ENCODE measurements at places on chromosomes 6 and 20. TPM values are rescaled to one million over a fixed set of nuclear protein-coding genes. Genes with fewer than 3 reads are reported as not detected.

Gene C20orf204
- total RNA-seq: 1.0 TPM

Gene RIPOR3
- 6.7 TPM for total RNA-seq

DNA sequence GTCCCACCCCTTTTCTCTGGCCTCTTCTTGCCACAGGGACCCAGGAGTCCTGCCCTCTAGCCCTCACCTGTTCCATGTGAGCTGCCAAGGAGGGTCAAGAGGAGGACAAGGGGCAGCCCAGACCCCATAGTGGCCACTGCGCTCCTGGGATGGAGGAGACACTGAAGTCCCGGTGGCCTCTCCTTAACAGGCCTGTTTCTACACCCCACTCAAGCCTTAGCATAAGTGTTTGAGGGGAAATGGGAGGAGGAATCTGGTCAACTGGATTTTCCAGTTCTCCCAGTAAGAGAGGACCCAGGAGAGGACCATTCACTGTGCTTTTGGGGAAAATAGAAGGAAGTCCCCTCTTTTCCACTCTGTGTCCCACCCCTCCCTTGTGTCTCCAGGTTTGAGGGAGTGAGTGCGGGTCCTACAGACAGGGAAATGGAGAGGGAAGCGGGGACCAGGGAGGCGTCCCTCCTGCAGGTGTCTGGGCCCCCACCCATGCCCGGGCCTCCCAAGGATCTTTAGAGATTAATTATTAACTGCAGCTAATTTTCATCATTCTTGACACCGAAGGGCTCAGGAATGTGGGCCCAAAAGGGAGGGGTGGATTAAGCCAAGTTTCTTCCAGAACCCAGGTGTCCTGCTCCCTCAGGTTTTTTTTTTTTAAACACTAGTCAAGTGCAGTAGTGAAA lies at the start of gene SFTA2:
Gene SFTA2, minus strand, starts transcription at position 202 of the 677 bp plus-strand sequence. Its CDS starts 74 bp downstream, at position 128.
- DNase-seq: no peak

DNA sequence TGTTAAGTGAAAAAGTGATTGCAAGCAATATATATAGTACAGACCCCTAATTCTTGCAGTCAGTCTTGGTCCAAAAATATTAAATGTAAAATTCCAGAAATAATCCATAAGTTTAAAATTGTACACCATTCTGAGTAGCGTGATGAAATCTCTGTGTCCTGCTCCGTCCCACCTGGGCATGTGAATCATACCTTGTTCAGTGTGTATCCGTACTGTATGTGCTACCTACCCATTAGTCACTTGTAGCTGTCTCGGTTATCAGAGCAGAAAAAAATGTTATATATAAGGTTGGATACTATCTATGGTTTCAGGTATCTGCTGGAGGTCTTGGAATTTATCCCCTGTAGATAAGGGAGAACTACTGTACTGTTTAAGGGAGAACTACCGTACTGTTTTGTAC lies 16.3 kb downstream of the IRAK1BP1 start:
- no peak for DNase-seq

GRCh38 chr20:23629017-23629541 lies 8.7 kb downstream of the CST3 start:
- peak; percentile 75 for DNase-seq

- DNase-seq: peak; percentile 92
These were observed 9.2 kb downstream of the FOXS1 start for GRCh38 chr20:31835977-31836852.

DNA sequence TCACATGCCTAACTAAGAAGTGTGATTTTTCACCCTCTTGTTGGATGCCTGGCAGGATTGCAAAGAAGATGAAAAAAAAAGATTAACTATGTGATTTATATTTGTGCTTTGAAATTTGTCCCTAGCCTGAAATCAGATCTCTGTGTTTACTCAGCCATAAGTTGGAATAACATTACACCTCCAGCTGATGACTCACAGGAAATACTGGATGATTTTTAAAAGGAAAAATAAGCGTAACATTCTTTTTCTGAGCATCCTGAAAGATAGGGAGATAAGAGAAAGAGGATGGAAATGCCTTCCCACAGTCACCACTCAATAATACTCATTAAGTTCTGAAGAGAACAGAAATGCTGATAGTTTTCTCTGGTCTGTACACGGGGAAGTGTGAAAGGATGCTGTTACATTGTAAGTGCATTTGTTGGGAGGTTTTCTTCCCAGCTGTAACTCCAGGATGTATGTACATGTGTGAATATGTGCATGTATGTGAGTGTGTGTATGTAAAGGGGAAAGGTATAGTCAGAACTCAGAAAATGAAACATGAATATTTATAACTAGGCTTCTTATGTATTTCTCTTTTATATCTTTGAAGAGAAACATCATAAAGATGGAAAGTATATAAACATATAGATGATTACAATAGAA lies 37.4 kb upstream of the RIPPLY2 start:
- no peak for DNase-seq

GRCh38 chr6:38974389-38975151 lies 74.0 kb upstream of the GLP1R start:
- no peak for DNase-seq

DNA sequence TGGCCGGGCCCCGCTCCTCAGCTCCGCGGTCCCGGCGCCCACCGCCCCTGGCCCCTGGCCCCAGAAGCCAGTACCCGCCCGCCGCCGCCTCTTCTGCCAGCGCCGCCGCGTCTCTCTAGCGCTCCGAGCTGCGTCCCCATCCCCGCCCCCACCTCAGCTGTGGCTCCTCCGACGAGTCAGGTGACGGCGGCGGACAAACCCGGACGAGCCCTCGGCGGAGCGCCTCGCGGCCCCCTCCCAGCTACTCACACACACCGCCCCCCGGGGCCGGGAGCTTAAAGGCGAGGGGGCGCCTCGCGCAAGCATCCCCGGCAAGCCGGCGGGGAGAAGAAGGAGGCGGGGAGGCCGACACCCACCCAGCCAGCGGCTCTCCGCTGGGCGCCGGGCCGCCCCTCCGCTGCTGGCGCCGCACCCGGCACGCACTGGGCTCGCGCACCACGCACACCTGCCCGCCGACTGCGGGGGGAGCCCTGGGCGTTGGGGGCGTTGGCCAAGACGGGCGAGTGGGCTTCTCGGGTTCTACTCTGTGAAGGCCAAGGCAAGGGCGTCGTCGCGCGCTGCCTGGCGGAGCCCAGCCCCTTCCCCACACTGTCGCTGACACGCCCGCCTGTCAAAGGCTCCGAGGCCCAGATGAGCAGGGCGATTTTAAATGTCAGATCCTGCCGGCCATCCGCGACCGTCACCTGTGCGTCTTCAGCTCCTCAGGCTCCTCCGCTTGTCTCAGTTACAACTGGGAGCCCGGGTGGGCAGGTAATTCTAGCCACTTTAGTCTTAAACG lies at the start of gene SNAP91:
Gene SNAP91, minus strand, starts transcription at position 132 of the 778 bp plus-strand sequence. CDS start 1,174 bp downstream, outside the sequence.
- peak; percentile 25 for DNase-seq

- no peak for DNase-seq
These were observed 53.2 kb downstream of the RAMACL start for GRCh38 chr6:166533205-166533824.

GRCh38 chr20:36854348-36855240 lies 21.3 kb upstream of the TLDC2 start:
- no peak for DNase-seq
